ENCODE measurements at places on chromosomes 11 and 22.

GRCh38 chr11:76770642-76771445 is 12.3 kb upstream of the TSKU start:
- no peak for DNase-seq

DNA sequence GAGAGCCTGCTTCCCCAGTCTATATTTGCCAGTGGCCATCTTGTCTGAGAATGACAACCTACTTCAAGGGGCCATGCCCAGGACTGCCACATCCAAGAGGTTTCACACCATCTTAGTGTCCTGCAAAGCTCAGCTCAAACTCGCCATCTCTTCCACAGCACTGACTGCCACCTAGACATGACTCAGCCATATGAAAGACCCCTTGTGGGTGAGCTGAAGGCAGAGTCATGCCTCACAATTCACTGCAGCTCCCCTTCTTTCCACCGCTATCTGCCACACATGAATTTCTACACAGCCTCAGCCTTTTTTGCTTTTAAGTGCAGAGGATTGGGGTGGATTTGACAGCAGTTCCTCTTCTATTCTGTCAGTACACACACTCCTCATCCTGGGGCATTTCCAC is 127.5 kb downstream of the GALNT18 start:
- DNase-seq: no peak

DNA sequence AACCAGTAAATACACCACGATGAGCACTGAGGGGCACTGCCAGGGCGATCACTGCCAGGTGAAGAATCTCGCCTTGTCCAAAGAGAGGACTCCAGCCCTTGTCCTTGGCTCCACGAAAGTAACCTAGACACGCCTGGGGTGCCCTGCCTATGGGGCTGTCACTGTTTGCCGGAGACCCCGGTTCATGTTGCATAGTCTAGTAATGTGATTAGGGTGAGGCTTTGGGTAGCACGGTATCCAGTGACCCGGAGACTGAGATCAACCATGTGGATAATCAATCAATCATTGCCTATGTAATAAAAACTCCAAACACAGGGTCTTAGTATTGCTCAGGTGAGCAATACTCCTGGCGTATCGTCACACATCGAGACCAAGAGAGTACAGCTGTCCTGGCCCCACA is 59.2 kb upstream of the BID start:
- DNase-seq: no peak

DNA sequence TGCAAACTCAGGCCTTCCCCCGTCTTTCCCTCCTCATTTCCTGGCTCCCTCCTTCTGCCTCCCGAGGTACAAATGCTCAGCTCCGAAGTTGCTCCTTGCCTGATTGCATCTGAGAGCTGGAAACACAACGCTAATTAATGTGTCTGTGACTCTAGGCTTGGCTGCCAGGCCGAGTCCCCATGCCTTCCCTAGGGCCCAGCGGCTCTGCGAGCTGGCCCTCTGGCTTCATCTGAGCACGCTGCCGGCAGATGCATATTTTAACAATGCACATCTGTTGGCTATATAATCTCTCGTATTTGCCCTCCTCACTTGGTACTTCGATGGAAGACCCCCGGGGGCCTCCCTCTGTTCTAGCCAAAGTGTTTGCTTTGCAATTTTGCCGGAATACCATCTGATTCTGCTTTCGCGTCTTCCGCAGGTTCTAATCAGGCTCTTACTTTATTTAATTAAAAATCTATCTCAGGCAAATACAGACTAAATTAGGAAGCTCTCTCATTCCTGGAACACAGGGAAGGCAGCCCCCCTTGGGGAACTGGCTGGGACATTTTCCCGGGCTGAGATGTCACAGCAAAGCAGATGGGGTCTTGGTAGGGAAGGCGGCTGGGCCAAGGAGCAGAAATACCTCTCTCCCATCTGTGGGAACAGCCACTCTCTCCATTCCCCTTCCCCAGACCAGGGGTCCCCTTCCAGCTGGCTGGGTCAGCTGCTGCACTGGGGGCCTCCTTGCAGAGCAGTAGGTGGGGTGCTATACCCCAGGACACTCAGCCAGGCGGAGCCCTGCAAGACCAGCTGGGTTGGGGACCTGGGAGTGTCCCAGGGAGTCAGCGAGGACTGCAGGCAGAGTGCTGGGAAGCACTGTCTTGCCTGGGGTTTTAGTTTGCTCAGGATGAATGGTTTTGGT is 162.8 kb downstream of the ST3GAL4 start:
- no peak for DNase-seq

GRCh38 chr22:43396321-43396933 is 15.4 kb upstream of the MPPED1 start:
- no peak for DNase-seq

DNA sequence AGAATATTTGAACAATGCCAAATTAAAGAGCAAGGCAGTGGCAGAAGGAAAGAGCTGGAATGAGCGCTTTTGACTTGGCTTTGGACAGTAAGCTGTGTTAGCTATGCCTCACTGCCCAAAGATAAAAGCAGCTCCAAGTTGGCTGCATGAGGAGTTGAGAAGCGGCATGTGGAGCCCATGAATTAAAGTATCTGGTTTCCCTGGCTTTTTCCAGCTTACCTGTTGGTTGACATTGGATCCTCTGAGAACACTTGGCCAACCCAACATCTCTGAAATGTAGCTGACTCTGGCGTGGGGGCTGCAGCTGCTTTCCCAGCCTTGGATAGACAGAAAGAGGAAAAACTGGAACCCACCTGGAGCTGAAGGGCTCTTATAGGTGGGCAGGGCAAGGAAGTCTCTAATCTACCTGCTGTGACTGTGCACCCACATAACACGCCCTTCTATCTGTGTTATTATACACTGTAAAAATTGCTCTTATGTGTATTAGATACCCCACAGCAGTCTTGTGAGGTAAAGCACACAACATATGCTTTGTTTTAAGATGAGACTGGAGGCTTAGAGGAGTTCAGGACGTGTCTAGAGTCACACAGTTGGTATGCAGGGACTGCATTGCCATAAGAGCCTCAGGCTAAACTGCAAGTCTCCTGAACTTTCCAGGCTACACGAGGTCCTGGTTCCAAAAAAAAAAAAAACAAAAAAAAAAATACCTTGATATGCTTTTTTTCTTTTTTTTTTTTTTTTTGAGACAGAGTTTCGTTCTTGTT is 5.8 kb downstream of the UBASH3B start:
- DNase-seq: no peak

DNA sequence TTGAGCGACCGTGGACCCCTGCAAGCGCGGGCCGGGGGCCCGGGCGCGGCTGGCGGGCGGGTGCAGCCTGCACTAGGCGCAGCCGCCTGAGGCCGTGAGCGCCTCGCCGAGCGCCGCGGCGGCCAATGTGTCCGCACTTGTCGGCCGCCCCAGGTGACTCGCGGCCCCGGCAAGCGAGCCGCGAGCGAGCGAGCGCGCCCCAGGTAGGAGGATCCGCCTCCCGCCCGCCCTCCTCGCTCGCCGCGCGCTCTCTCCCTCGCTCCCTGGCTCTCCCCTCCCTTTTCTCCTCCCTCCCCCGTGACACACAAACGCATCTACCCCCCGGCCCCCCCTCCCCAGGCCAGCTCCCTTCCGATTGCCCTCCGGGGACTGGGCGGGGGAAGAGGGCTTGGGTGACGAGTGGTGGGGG is at the start of gene WNT7B:
TSS of gene WNT7B (minus strand) at position 160 of the 409 bp plus-strand sequence. CDS start 408 bp downstream, outside the sequence.
- DNase-seq: no peak

GRCh38 chr11:73795925-73796632 is 8.4 kb downstream of the MRPL48 start:
- DNase-seq: no peak

GRCh38 chr11:44899959-44900358 is 50.7 kb downstream of the TP53I11 start:
- no peak for DNase-seq

DNA sequence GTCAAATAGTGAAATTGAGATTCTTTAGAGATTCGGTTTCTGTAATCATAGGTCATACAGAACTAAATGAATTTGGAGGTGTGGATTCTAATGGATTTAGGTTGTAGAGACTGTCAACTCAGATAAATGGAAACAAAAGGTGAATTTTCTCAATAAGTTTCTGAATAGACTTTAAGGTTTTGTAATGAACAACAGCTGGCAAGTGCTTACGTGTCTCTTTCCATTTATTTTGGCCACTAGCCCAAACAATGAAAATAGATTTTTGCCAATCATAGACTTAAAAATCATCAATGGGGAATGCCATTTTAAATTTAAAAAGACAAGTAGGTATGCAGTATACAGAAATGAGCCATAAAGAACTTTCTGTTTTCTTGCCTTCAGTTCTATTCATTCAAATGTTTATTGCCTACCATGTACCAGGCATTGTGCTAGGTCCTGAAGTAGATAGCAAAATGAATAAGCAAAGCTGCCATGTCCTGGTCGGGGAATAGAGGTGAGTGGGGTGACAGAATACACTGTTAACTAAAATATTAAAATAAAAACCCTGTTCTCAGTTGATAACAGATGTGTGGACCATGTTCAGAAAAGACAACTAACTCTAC is 16.9 kb upstream of the TMEM135 start:
- DNase-seq: no peak

DNA sequence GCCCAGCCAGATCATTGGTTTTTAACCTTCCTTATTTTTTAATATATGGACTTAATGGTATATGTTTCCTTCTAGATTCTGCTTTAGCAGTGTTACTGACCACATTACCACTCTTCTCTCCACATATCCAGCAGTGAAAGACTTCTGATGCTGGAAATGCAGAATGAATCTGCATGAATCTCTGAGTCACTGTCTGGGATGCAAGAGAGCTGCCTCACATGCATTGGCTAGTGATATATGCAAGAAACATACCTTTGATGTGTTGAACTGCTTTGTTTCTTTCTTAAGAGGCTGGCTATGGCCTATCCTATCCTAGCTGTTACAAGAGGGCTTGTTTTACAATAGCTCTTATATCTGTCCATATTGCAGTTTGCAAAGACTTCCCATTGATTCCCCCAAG is 16.6 kb upstream of the AMPD3 start:
- no peak for DNase-seq

DNA sequence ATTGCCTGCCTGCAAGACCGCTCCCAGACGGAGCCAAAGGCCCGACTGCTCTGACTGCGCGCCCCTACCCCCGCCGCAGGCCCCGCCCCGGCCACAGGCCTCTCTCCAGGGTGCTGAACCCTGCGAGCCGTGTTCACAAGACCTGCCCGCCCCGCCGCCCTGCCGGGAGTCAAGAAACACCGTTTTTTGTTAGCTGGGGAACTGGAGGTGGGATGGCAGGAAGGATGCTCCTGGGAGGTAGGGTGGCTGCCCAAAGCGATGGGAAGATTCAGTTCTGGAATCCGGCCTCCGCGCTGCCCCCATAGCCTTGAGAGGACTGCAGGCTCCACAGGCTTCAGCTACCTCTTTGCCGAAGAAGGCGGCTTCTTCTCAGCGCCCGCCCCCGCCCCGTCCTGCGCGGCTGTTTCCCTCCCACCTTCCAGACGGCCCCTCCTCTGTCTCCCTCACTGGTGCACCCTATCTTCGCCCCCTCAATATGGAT is 2.7 kb upstream of the PDE2A start:
- peak; percentile 41 for DNase-seq

DNA sequence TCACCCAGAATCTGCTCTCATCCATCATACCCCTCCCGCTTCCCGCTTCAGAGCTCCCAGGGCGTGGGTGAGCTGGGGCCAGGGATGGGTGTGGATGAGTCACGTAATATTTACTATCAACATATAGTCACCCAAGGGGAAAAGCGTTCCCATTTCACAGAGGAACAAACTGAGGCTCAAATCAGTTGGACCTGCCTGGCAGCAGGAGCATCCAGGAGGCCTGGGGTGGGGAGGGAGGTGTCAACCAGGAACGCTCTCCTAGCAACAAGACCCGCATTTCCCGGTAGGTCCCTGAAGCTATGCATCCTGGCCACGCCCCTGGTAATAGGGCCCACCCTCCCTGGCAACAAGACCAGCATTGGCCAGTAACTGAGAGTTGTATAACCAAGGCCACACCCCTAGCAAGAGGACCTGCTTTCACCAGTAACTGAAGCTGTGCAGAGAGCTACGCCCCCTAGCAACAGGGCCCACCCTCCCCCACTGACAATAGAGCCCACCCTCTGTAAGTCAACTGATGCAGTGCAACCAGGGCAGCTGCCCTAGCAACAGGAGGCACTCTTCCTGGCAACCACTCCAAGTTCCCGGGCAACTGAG is 32.7 kb upstream of the TXNRD2 start:
- DNase-seq: peak; percentile 22

DNA sequence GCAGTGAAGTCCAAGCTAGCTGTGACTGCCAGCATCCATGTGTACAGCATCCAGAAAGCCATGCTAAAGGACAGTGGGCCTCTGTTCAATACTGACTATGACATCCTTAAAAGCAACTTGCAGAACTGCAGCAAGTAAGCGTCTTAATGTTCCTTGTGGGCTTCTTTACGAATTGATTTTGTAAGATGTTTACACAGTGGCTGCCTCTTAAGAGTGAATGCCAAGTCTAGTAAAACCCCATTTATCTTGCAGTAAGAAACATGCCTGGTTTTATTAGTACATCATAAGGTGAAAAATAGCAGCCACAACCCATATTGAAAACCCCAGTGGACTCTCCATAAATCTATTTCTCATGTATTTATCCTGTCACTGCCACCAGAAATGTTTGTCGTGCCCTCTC is 20.5 kb downstream of the POLD3 start:
- DNase-seq: no peak

- DNase-seq: no peak
Observed at GRCh38 chr11:11857769-11858168, 16.0 kb downstream of the USP47 start.

GRCh38 chr11:75639762-75640181 is 29.1 kb downstream of the MAP6 start:
- no peak for DNase-seq

DNA sequence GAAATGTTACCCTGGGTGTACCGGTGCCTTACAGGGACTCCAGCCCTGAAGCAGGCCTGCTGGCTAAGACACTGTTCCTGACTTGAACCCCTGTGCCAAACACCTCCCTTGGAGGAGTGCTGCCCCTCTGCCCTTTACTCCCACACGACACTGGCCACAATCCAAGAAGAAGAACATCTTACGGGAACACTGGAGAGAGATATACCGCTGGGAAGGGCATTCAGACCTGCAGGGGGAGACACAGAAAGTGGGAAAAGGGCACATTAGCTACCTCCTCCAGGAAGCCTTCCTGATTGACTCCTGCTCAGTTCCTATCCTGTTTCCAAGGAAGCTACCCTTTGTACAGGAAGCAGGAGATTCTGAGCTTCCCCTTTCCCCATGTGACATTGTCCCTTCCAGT is 18.7 kb downstream of the TMPRSS13 start:
- DNase-seq: no peak

- DNase-seq: no peak
Observed at GRCh38 chr11:78696177-78696576, 121.5 kb upstream of the NARS2 start.

DNA sequence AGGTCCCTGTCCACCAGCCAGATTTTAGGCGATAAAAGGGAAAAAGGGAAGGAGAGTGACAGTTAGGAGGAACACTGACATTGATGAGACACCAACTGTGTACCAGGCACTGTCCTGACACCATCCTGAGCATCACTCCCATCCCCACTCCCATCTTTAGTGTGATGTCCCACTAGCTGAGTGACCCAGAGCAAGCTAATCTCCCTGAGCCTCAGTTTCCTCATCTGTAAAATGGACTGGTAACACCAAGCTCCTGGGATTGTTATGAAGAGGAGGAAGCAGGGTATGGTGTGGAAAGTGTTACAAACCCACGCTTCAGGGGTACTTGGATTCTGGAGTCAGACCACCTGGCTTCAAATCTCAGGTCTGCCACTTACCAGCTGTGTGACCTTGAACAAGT is 8.5 kb upstream of the P2RY6 start:
- no peak for DNase-seq

Data from HL-60 (cell line).